ENCODE measurements at places on chromosomes 16 and 17.

- no peak for DNase-seq
Observed at GRCh38 chr16:68792465-68793324, 50.6 kb upstream of the TANGO6 start.

DNA sequence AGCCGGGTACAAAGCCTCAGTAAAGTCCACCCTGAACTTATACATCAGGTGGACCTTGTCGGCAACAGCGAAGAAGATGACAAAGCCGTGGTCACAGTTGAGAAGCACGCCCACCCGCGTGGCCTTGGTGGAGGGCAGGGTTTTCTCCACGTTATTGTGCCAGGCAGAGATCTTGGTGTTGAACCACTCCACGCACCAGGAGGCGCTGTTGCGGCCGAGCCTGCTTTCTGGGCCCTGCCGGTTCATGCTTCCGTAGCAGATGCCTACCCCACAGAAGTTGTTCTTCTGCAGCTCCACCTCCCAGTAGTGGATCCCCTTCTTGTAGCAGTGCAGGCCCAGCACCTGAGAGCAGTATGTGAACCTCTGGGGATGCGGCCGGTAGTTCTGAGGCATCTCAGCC is 22.1 kb downstream of the TRIM25 start:
- peak; percentile 47 for DNase-seq

- DNase-seq: peak; percentile 69
Observed at GRCh38 chr17:3827124-3827773, 18.8 kb downstream of the NCBP3 start.

- DNase-seq: no peak
Observed at GRCh38 chr17:59026176-59026939, 80.3 kb downstream of the TRIM37 start.

- no peak for DNase-seq
Observed at GRCh38 chr17:10789694-10790271, 14.1 kb downstream of the TMEM238L start.

GRCh38 chr16:12350945-12351344 is 374.4 kb downstream of the SNX29 start:
- no peak for DNase-seq

Data from stimulated activated CD4-positive, alpha-beta T cell treated with anti-CD3 and anti-CD28 coated beads, Interleukin-2, amount 100 ng/mL, for 48 hours (primary cell).